Caco-2 (cell line): ENCODE measurements at places on chromosomes 2 and 18. TPM values are rescaled to one million over a fixed set of nuclear protein-coding genes. Genes with fewer than 3 reads are reported as not detected.

Gene SLC8A1
- 0.21 and 0.43 TPM in 2 replicates for total RNA-seq

Gene REG3A
- total RNA-seq = 0.45 and 1.1 TPM in 2 replicates

Gene KCNF1
- 0.28 and 0.29 TPM in 2 replicates for total RNA-seq

Gene EPB41L3
- 7.1 and 8.7 TPM in 2 replicates for total RNA-seq

Gene ABCA12
- total RNA-seq = 0.09 TPM in 1 of 2 replicates, not detected in the other

Gene INO80B
- total RNA-seq = 25.2 and 29.1 TPM in 2 replicates

- peak; percentile 56 for DNase-seq
These were observed 21.7 kb downstream of the C2orf92 start for GRCh38 chr2:97691166-97691565.

- DNase-seq = peak; percentile 61
These were observed 137.7 kb downstream of the THNSL2 start for GRCh38 chr2:88307817-88308216.

- no peak for DNase-seq
These were observed 48.3 kb upstream of the ZFP36L2 start for GRCh38 chr2:43274721-43275120.

GRCh38 chr2:19685731-19686130 is 216.1 kb downstream of the TTC32 start:
- DNase-seq = no peak

DNA sequence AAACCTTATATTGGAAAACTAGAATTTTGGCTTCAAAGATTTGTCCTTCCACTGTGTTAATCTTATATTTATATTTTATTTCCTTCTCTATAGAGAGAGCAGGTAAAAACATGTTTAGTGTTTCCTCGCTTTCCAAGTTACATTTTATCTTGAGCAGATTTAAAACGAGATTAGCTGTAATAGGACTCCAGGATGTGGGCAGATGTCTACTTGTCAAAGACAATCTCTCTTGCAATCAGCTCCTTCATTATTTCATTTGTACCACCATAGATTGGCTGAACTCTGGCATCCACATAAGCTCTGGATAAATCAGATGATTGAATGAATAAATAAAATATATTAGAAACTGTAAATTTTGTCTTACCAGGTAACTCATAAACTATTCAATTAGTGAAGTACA is 17.5 kb upstream of the KANSL1L start:
- no peak for DNase-seq

DNA sequence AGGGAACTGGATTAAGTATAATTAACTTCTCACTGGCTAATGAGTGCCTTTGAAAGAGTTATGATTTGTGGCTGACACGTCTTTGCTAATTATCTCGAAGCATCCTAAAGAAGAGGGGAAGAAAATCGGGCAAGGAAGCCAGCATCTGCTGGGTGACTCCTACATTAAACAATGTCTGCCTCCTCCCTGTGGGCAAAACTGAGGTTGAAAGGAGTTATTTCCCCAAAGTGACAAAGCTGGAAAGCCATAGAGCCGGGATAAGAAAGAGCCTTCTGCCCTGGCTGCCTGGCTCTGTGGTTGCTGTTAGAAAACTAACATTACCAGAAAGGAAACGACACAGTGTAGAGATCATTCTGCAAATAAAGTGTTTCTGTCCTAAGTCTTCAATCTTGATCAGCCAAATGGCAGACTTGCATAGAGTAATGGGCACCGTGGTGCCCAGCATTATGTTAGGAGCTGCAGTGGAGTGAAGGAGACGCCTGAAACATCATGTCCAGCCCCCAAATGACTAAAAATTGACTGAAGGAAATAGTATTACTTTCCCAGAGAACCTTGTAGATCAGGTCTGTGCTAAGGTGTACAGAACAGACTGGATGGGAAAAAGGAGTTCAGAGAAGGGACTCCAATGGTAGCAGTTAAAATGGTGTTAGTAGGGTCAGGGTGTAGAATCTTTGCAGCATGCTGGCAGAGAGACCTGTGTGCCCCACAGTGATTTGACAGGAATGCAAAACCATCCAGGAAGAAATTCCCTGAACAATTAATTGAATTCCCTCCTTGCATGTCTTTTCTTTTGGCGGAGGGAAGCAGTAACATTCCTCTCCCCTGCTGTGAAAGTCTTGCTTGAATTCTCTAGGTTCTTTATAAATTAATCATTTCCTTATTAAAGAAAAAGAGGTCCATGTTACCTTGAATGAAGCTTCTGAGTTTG is 44.4 kb downstream of the ALPK2 start:
- DNase-seq = no peak

- DNase-seq = no peak
These were observed 426.1 kb upstream of the UBE2E3 start for GRCh38 chr2:180554330-180554729.
